ENCODE measurements at places on chromosomes 1 and 21. TPM values are rescaled to one million over a fixed set of nuclear protein-coding genes. Genes with fewer than 3 reads are reported as not detected.

- peaks cover 27% of the 10 kb centered on the region for H3K27me3 ChIP-seq
- H3K36me3 ChIP-seq, result no peaks in the 10 kb centered on the region
- no peak overlapping the region for H3K4me3 ChIP-seq
- H3K4me1 ChIP-seq, result no peaks in the 10 kb centered on the region
Observed at GRCh38 chr1:214977110-214977509, 105.4 kb upstream of the KCNK2 start.

DNA sequence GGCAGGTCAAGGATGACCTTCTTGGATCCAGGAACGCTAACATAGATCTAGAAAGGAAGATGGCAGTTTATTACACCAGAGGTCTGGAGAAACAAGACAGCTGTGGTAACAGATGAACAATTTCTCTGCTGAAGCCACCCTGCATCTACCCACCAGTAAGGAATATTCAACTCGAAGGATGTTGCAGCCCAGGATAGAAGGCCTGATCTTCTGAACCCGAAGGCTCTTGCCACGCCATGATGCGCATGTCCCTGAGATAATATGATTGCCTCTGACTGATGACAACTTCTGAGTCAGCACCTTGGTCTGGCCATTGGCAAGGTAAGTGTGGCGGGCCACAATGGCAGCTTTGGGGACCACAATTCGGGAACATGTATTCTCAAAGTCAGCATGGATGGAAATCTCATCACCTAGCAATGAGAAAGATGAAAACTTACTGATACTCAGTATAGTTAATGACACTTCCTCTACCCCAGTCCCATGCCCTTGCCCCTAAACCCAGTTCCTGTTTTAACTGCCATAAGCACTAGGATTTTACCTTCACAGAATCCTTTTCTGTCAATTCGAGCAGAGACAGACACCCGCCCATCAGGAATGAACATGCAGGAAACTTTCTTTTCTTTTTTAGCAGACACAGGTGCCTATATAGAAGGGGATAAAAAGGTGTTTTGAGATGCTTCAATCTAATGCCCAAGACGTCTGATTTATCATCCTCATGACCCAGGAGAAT is 1.8 kb downstream of the TXNIP start:
- H3K4me3 ChIP-seq, result peak overlapping the region; percentile 91
- H3K27me3 ChIP-seq, result no peaks in the 10 kb centered on the region

- no peaks in the 10 kb centered on the region for H3K36me3 ChIP-seq
- H3K27ac ChIP-seq, result no peak overlapping the region
- no peak overlapping the region for H3K4me3 ChIP-seq
- H3K27me3 ChIP-seq, result peaks cover 3% of the 10 kb centered on the region
- DNase-seq, result no peak
Observed at GRCh38 chr1:16120407-16120806, 35.5 kb downstream of the EPHA2 start.

The PIGR gene
- not detected for total RNA-seq

The FBLIM1 gene
- total RNA-seq, result not detected

The RAVER2 gene
- 5.8 TPM for total RNA-seq

The PKLR gene
- total RNA-seq, result not detected

The HSD11B1 gene
- not detected for total RNA-seq

The DNAJC6 gene
- total RNA-seq, result 4.6 TPM

The LMOD1 gene
- not detected for total RNA-seq

Data from naive thymus-derived CD8-positive, alpha-beta T cell (primary cell).